ENCODE measurements at places on chromosomes 11 and 22. TPM values are rescaled to one million over a fixed set of nuclear protein-coding genes. Genes with fewer than 3 reads are reported as not detected.

Gene NLRP14
- polyA plus RNA-seq = not detected

Gene GNAZ
- polyA plus RNA-seq = not detected

Gene OR5P2
- polyA plus RNA-seq = not detected

DNA sequence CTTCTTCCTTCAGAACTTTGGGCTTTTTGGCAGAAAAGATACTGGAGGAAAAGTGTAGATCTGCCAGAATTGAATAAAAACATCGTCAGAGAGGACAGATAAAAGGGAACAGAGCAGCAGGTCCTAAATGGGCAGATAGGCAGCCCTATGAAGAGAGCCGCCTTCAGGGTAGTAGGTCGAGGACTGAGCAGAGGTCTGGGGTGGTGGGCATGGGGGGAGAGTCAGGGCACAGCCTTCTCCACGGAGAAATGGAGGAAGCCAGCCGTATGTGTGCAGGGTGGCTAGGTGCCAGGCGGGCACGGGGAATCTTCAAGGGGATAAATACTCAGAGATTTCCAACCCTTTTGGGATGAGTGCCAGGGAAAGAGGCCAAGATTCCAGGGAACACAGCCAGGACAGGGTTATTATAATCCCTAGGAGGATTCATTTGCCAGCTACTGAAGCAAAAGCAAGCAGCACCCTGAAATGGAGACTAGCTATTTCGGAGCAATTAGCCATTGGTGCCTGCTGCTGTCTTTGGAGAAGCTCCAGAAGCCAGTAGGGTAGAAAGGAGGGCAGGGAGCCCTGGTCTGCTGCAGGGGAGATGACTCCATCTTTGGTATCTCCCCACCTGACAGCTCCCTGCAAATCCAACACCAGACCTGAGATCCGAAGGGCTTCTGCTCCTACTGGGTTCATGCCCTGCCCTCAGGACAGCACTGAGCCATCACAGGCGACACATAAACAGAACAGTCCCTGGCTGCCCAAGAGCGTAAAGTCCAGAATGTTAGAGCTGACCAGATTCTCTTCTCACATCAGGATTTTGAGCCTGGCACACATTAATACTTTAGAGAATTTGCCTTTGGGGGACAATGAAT is 174.5 kb upstream of the NTM start:
- no peak for DNase-seq

DNA sequence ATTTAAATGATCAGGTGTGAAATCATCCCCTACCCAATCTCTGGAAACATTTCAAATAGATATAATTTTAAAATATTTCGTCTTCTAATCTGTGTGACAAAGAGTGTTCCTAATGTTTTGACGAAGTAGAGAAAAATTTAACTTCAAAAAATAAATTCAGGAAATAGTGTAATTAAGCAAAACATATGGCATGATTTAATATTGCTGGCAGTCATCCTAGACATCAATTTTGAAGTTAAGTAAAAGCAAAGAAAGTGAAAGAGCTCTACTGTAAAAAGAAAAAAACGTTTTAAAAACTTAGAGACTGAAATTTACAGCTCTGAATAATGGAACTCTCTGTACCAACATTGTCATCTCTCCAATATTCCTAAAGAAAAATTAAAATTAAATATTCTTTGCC is 1062.3 kb downstream of the LRRC4C start:
- DNase-seq = no peak

- DNase-seq = no peak
Observed at GRCh38 chr22:46977656-46978343, 215.3 kb downstream of the TBC1D22A start.
